ENCODE measurements at places on chromosomes 12 and 14.

DNA sequence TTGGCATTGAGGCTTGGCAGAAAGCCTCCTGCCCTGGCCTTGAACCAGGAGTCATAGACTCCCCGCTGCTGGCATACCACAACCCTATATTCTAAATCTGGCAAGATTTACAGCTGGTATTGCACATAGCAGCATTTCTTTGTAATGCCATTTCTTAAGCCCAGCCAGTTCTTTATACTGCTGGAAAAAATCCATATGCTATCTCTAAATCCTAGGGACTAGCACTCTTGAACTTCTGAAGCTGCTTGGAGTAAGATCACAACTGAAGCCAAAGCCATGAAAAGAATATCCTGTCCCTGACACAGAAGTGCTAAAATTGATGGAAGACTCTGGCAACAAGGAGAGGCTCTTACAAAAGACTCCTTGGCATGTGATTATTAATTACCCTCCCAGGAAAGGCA, 89.3 kb downstream of the KCNC2 start:
- no peak for DNase-seq

GRCh38 chr12:86234316-86234855, 21.8 kb downstream of the MGAT4C start:
- no peak for DNase-seq

GRCh38 chr12:80217011-80217535, 117.7 kb downstream of the OTOGL start:
- no peak for DNase-seq

DNA sequence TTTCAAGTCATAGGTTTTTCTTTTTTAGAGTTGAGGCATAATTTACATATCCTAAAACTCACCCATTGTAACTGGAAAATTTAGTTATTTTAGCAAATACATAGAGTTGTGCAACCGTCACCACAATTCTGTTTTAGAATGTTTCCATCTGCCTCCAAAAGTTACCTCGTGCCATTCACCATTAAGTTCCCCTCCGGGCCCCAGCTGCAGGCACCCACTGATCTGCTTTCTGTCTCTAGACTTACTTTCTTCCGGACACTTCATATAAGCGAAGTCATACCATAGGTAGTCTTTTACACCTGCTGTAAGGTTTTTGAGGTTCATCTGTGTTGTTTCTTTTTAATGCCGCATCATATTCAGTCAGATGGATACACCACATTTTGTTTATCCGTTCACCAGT, 28.7 kb downstream of the PPP2R5C start:
- DNase-seq, result no peak

GRCh38 chr12:130990034-130990433, 36.3 kb downstream of the ADGRD1 start:
- no peak for DNase-seq

DNA sequence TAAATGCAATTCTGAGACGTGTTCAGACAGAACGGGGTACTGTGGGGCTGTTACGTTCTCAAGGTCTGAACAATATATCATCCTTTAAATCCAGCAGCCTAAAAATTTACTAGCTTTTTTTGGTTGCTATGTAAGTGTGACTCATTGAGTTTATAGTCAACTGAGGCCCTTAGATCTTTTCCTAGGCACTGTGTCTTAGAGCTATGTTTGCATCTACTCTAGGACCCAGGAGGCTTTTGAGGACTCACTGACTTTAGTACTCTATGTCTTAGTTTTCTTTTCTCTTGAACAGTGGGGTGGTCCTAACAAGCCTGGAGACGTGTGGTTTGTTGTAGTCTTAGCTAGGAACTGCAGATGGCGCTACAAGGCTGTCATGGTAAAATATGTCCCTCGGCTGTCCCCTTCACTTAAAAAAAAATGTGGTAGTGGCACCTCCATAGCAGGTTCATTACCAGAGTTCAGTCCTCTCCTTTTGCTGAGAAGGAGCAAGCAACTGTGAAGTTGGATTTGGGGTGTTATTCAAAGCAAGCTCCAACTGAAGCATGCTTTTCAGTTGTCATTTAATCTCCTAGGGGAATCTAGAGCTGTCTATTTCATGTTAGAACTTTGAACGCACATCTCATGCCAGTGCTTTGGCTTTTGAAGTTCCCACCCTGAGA, 8.7 kb upstream of the SPATS2 start:
- peak; percentile 73 for DNase-seq

DNA sequence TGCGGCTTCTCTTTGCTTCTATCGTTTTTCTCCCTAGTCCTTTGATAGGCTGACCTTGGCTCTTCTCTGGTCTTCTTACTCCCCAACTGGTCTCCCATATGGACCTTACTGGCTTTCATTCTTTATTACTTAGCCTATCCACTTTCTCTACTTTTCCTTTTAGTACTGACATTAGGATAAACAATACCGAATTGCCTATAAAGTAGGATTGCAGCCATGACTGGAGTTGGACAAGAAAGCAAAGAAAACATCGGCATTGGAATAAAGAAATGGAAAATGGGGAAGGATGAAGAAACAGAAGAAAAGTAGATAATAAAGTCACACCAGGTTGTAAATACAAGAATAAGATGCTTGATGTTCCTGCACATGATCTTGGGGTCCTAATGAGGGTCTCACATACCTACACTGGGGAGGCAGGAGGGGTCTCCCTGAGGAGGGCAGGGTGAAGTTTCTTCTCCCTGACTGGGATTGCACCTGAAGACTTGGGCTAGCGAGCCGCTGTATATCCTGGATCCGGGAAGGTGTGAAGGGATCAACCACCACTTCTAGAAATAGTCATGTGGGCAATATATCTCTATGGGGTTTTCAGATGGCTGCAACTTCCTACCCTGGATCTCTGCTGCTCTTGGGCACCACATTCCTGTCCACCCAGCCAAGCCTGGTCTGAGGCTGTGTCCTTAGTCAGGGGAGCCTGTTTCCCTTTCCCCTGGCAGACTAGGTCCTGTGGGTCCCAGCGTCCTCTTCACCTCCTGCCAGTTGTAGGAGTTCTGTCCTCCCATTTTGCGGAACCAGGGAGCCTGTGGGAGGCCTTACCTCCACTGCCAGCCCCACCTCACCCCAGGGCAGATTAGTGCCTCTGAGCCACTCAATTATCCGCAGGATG, 13.1 kb downstream of the NKX2-1 start:
- DNase-seq, result no peak

DNA sequence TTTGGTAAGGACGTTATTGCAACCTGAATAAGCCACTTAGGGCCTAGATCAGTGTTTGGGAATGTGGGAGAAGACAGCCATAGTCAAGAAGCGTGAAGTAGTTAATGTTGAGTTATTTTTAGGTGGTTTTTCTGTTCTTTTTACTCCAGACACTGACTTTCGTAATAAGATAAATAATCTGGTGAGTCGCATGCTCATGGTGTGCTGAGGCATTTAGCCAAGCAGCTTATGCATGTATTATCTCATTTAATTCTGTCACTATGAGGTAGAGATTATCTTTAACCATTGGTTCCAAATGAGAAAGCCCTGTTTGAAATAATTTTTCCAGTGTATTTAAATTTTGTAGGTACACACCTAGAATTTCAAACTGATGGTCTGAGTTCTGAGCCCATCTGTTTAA, 67.3 kb downstream of the RCOR1 start:
- no peak for DNase-seq

GRCh38 chr12:40752011-40752410, 59.8 kb downstream of the CNTN1 start:
- DNase-seq, result no peak

DNA sequence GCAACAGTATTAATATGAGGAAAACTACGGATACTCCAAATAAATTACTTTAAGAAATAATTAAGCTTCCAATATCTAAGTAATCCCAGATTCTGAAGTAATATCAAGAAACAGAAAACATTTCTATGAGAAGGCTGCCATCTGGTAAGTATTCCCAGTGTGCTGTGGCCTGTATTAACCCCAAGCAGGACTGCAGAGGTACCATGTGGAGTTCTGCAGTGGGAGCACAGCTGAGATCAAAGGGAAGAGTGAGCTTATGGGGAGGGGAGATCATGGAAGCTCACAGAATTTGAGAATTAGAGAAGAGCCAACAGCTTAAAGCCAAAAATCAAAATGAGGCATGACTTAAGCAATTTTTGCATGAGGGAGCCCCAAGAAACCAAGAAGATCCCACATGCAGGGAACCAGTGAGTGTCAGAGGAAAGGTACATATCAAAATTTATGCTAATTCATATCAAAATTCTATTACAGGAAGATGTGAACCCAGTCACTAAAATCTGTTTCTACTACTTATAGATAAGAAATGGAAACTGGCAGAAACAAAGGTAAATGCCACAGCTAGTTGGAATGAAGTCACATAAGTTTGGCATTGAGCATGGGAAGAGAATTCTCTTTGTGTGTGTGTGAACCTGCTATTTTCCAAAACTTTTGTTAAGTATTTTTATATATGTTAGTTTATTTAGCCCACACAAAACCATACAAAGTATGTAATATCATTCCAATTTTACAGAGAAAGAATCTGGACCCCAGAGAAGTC, 62.6 kb upstream of the KITLG start:
- no peak for DNase-seq

DNA sequence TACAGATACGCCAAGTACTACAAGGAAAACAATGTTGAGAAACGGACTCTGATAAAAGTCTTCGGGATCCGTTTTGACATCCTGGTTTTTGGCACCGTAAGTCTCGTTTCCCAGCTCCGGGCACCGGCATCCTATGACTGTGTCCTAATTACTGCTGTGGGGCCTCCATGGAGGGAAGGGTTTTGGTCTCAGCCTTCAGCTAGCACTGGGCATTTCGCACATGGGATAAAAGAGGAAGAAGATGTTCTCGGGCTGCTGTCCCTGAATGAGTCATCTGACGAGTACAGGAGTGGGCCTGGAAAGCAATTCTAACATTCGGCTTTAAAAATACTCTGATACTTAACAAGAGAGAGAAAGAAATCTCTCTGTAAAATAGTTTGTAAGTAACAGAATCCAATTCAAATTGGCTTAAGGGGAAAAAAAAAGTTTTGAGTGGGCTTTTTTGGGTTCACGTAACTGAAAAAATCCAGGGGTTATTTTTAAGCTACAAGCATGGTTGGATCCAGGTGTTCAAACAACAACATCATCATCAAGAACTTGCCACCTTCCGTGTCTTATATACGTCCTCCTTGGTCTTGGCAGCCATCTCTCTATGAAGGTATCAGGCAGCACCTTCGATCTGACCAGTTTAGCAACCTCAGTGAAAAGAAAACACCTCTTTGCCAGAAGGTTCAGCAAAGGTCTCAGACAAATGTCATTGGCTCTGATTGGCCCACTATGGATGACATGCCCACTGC, 34.4 kb upstream of the P2RX4 start:
- DNase-seq, result no peak

DNA sequence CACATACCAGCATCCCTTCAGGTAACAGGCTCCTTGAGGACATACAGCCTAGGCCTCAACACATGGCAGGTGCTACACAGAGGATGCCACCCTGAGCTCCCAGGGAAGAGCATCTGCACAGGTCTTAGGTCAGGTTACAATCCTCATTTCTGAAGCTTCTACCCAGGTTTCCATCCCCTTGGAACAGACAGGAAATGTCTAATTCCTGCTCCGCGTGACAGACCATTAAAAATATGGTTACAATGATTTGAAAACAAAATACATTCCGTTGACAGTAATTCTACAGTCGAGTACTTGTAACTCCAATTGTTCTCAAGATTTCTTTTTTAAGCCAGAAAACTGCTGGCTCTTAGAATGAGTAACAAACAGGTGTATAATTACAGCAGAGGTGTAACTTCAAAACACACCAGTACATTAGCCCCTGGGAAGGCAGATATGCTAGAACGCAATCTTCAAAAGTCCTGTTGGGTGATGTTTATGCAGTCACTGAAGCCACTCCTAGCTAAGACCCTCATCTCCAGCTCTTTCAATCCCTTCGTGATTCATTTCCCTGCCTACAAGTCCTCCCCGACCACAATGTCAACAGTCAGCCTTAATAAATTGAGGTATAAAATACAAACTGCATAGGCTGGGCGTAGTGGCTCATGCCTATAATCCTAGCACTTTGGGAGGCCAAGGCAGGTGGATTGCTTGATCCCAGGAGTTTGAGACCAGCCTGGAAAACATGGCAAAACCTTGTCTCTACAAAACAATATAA, 11.6 kb downstream of the SETD3 start:
- DNase-seq, result no peak

GRCh38 chr12:47316609-47317049, 236.9 kb upstream of the AMIGO2 start:
- no peak for DNase-seq

DNA sequence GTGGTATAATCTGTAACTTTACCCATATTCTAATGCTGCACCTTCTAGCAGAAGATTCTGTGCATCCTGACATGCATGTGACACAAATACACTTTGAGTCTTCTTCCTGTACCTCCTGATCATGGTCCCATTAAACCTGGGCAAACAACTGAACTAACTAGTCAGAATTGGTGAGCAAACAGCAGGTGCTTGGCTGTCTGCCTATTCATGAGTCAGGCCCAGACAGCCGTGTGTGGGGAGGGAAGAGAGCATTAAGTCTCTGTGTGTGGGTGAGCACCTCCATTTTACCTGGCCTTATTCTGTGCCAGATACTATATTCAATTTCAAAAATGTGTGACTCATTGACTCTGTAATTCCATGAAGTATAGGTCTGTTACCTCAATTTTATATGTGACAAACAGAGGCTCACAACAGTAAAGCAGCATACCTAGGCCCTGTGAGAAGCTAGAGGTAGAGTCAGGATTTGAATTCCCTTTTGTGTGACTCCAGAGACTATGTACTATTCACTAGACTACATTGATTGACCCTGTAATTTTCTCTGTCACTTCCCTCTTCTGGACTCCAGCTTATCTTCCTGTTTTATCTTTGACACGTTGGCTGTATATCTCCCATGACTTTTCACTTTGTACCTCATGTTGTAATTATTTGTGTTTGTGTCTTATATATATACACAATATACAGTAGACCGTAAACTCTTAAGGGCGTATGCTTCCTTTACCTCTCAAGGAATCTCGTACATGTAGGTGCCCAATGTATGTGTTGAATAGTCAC, 32.2 kb downstream of the SUSD6 start:
- no peak for DNase-seq

DNA sequence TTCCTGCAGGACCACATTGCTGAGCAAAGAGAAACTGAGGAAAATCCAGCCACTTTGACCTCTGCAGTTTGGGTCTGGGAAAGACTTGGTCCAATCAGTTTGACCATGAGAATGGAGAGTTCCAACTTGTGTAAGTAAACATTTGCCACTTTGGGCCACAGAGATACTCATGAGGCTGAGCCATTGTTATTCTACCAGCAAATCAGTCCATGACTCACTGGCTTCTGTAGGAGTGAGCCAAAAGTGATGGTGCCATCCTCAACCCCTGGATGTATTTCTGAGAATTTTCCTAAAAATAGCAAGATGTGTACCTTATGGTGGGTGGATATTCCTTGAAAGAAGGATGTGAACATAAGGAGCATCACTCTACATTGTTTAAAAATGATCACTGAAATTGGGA, 192.9 kb upstream of the OR4E1 start:
- no peak for DNase-seq

- no peak for DNase-seq
Measured at GRCh38 chr12:86777325-86777724, 521.1 kb upstream of the MGAT4C start.

- DNase-seq, result no peak
Measured at GRCh38 chr12:91021076-91021475, 16.3 kb upstream of the EPYC start.

DNA sequence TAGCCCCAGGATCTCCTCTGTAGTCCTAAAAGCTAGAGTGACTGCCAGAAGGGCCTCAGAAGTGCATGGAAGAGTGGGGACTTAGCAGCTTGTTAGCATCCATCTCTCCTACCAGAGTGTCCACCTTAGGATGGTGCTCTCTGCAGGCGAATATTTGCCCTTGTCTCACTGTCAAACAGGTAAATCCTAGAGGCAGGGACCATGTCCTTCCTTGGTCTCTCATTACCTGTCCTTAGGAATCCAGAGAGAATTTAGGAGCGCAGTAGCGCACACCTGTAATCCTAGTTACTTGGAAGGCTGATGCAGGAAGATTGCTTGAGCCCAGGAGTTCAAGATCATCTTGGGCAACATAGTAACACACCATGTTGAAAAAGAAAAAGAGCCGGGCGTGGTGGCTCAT, 21.4 kb downstream of the AGAP2 start:
- no peak for DNase-seq
